SHP77 (cell line): ENCODE measurements at places on chromosomes 2 and 18.
A peak's percentile ranks its signal among the peaks of the same experiment; 100 is the strongest.

GRCh38 chr2:75287624-75288316 lies 88.5 kb upstream of the TACR1 start:
- no peak for DNase-seq

DNA sequence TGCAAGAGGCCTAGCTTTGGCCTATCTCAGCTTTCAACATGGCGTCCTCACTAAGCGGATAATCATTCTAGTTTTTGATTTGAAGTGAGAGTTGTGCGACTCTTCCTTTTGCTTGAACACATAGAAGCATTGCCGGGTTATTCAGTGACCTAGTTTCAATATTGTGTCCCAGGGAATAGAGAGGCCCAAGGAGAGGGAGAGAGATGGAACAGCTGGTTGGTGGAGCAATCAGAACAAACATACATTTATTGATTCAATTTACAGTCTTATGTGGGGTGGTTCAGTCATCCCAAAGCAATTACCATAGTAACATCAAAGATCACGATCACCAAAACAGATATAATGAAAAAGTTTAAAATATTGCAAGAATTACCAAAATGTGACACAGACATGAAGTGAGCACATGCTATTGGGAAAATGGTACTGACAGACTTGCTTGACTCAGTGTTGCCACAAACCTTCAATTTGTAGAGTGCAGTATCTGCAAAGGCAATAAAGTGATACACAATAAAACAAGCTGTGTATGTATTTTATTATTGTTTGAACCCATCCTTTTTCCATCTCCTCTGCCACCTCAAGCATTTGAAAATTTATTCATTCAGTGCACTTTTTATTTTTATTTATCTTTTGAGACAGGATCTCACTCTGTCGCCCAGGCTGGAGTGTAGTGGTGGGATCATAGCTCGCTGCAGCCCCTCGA lies 30.2 kb downstream of the COPS7B start:
- no peak for DNase-seq

DNA sequence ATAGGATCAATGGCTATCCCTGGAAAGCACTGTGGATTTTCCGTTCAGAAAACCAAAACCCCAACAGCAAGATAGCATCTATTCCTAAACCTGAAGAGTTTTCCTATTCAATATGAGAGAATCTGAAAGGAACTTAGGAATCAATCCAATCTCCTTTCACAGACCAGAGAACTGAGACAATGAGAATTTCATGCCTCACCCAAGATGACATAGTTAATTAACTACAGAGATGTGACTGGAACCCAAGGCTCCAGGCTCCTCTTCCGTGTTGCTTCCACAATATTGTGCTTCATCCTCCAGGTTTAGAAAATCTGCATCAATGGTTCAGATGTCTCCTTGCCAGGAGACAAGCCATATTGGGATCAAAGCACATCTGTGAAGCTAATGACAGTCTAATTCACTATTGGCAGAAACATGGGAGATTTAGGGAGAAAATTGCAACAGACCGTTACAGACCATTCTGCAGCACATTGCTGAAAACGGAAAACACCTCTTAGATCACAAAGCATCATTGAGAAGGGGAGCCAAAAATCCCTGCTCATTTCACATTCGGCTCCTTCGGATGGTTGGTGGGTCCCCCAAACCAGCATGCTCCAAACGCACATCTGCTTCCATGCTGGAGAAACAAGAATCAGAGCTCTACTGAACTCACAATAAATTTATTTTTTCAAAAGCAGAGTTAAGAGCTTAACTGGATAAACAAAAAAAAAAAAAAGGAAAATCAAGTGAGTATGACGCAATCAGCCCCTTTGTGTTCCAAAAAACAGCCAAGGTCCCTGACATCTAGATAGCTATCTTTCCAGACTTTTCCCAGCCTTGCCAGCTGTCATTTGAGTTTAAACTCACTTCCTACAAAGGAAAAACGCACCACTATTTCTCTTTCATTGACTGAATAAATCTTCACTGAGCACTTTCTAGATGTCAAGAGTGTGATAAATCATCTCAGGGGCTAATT lies 290.3 kb downstream of the C1D start:
- DNase-seq: no peak

GRCh38 chr2:241925821-241926441 lies 56.4 kb downstream of the RTP5 start:
- DNase-seq: no peak

DNA sequence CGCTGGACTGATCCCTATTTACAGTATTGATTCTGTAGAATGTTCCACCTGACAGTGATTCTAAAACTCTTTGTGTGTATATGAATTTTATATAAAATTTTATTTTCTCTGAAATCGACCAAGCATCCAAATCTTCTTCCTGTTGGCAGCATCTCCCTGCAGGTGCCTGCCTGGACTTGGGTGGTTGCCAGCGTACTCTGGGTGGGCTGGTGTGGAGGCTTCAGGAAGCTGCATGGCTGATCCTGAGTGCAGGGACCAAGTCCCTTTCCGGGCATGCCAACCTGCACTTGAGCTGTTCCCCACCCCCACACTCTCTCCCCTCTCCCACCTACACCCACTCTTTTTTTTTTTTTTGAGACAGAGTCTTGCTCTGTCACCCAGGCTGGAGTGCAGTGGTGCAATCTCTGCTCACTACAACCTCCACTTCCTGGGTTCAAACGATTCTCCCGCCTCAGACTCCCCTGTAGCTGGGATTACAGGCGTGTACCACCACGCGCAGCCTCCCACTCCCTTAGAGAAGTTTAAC lies 53.2 kb upstream of the ALKAL2 start:
- DNase-seq: peak; percentile 10

DNA sequence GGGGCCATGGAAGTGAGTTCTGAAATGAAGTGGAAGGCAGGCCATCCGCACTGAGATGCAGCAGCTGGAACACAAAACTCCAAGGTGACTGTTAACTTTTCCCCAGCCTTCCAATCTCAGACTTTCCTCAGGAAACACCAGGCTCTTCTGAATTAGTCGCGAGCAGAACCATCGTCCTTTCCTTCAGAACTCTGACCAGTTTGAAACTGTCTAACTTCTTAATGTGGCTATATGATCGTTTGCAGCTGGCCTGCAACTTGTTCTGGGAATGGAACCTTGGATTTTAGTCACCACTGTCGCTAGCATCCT lies 620 bp upstream of the RPL37A start:
- DNase-seq: no peak
